ENCODE measurements at places on chromosomes 1 and 21.

DNA sequence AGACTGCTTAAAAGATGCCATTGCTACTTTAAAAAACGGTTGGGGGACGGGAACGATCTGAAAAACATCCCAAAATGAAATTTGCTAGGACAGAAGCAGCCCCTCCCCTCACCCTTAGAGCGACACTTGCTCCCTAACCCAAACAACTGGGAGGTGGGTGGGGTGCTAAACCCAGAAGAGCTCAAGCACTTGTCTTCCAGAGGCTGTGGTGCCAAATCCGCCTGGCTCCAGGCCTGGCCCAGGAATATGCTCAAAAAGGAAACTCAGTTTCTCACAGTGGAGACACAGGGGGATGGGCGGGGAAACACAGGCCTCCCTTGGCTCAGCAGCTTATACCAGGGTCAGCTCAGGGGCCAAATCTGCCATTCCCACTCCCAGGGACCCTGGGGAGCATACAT is 644 bp upstream of the PBXIP1 start:
- no peak for DNase-seq

DNA sequence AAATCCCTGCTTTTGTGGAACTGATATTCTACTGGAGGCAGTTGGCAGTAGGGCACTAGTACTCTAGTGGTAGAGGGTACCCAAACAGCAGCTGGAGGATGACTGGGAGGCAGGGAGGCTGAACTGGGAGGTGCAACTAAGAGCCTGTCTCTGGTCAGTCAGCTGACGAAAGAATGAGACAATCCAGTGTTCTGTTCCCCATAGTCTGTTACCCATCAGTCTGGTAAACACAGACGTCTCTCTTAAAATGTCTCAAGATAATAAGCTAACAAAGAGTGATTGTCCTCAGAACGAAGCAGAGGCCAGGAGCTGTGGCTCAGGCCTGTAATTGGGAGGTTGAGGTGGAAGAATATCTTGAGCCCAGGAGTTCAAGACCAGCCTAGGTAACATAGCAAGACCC is 30.4 kb downstream of the TFAP2E start:
- no peak for DNase-seq

GRCh38 chr1:14567056-14567455 is 31.4 kb upstream of the KAZN start:
- no peak for DNase-seq

DNA sequence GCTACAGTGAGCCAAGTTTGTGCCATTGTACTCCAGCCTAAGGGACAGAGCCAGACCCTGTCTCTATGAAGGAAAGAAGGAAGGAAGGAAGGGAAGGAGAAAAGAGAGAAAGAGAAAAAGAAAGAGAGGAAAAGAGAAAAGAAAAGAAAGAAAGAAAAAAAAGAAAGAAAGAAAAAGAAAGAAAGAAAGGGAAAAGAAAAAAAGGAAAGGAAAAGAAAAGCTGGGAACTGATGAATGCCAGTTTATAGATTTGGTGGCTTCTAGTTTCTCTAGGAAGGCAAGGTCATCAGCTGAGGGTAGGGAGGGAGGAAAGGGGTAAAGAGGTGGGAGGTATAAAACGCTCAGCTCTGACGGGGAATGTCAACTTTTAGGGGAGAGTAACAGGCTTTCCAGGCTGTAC is 62.3 kb upstream of the AKT3 start:
- no peak for DNase-seq

GRCh38 chr1:221809091-221810029 is 67.5 kb upstream of the DUSP10 start:
- no peak for DNase-seq

DNA sequence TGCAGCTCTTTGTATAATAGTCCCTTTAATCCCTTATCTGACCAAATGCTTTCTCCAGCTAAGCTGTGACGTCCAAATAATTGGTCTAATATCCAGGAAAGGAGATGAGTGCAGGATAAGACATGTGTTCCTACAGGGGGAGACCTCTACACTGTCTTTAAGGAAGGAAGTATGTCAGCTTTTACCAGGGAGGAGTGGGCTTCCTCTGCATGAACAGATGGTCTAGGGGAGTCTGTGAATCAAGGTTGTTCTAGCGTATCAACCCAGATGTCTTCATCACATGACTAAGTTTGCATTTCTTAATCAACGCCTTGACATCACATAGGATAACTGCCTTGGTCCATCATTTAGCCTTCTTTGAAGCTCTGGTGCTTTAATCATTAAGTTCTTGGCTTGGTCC is 528.2 kb downstream of the MRPL39 start:
- no peak for DNase-seq

GRCh38 chr1:179034720-179035119 is 9.0 kb downstream of the FAM20B start:
- no peak for DNase-seq

DNA sequence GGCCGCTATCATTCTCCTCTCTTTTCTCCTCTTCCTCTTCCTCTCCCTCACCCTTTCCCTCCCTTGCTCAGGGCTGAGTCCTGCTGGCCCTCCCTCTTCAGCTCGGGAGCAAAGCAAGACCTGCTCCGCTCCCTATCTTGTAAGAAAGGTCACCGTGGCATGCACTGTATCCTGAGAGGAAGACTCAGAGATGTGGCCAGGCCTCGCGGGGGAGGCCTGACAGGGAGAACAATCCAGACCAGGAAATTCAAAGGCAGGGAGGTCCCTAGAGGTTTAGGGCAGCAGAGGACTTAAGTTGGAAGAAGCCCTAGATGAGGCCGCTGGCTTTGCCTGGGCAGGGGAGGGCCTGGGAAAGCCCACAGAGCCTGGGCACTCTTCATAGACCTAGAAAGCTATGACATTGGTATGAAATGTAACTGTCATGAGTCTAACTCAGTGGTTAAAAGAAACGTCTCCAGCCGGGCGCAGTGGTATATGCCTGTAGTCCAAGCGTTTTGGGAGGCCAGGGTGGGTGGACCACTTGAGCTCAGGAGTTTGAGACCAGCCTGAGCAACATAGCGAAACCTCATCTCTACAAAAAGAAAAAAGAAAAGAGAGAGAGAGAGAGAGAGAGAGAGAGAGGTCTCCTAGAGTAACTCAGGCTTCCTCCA is 14.6 kb upstream of the PTAFR start:
- no peak for DNase-seq

GRCh38 chr1:87880098-87880760 is 551.5 kb downstream of the LMO4 start:
- no peak for DNase-seq

DNA sequence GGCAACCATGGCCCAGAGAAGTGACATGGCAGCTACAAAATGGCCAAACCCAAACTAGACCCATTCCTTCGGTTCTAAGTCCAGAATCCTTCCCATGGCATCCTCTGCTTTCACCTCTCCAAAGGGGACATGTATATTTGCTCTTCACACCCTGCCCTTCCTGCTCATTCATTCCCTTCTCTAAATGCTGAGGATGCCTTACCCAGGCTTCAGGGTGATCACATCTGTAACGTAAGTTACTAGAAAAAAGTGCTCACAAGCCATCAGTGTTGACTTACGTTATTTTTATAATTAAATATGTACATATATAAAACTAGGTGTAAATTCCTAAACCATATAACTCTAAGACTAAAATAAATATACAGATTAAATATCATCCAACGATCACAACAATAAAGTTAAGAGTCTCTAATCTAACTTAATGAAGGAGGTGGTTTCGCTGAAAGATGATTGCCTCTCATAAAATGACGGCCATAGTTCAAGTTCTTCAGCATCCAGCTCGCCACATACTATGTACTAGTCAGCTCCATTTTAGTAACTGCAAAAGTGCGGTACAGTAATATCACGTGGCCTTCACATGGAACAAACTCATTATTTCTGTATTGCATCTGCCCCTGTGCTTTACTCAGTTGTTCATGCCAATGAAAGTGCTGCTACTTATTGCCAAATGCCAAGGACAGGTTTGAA is 74.6 kb downstream of the TENT5C start:
- no peak for DNase-seq

DNA sequence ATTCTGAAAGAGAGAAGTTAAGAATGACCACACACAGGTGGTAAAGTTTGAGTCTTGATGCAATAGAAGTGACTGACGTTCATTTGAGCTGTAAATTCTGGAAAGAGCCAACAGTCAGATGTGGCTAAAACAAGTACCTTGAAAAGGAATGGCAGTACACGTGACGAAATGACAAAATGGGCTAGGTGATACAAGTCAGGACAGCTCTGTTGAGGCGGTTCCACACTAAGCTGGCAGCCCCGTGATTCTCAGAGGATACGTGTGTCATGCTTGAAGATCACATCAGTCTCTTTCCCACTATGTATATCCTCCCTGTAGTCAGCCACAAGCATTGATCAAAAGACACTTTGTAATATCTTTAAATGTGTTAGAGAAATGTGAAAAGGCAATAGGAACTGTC is 881.3 kb upstream of the ADGRL2 start:
- no peak for DNase-seq

- DNase-seq, result no peak
These were observed 1.1 kb downstream of the TTC3 start for GRCh38 chr21:37074197-37074510.

DNA sequence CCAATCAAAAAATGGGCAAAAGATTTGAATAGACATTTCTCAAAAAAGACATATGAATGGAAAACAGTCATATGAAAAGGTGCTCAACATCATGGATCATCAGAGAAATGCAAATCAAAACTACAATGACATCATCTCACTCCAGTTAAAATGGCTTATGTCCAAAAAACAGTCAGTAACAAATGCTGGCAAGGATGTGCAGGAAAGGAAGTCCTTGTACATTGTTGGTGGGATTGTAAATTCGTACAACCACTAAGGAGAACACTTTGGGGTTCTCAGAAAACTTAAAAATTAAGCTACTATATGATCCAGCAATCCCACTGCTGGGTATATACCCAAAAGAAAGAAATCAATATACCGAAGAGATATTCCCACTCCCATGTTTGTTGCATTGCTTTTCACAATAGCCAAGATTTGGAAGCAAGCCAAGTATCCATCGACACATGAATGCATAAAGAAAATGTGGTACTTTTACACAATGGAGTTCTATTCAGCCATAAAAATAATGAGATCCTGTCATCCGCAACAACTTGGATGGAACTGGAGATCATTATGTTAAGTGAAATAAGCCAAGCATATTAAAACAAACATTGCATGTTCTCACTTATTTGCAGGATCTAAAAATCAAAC is 17.9 kb downstream of the GBP5 start:
- no peak for DNase-seq

GRCh38 chr1:2595812-2596529 is 9.4 kb downstream of the PRXL2B start:
- no peak for DNase-seq

DNA sequence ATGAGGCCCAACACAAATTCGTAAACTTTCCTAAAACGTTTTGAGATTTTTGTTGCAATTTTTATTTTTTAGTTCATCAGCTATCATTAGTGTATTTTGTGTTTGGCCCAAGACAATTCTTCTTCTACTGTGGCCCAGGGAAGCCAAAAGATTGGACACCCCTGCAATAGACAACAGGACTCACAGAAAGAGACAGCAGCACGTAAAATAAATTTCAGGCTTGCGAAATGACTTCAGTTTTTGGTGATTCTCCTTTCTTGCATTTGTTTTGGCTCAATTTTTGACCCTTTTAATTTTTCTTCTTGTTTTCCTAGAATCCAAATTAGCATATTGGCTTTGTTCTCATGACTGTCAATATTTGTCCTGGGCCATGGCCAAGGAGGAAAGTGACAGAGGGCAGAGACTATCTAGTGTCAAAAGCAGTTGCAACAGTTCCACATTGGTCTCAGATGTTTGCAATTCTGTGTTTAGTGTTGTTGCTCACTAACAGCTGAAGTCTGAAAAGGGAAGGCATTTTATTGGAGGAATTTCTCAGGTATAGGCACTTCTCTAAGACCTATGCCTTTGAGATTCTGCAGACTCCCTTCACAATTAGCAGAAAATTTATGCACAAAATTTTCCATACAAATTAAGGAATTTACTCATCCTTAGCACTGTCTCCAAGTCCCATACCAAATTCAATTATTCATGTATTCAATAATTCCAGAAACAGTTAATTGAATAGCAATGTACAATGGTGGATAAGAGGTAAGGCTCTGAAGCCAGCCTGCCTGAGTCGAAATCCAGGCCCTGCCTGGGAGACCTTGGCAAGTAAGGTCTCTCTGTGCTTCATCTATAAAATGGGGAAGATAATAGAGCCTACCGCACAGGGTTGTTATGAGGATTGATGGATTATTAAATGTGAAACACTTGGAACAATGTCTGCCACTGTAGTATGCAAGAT is 160.9 kb upstream of the IVNS1ABP start:
- DNase-seq, result no peak

- no peak for DNase-seq
These were observed 23.0 kb downstream of the LRRC8B start for GRCh38 chr1:89547563-89548116.

DNA sequence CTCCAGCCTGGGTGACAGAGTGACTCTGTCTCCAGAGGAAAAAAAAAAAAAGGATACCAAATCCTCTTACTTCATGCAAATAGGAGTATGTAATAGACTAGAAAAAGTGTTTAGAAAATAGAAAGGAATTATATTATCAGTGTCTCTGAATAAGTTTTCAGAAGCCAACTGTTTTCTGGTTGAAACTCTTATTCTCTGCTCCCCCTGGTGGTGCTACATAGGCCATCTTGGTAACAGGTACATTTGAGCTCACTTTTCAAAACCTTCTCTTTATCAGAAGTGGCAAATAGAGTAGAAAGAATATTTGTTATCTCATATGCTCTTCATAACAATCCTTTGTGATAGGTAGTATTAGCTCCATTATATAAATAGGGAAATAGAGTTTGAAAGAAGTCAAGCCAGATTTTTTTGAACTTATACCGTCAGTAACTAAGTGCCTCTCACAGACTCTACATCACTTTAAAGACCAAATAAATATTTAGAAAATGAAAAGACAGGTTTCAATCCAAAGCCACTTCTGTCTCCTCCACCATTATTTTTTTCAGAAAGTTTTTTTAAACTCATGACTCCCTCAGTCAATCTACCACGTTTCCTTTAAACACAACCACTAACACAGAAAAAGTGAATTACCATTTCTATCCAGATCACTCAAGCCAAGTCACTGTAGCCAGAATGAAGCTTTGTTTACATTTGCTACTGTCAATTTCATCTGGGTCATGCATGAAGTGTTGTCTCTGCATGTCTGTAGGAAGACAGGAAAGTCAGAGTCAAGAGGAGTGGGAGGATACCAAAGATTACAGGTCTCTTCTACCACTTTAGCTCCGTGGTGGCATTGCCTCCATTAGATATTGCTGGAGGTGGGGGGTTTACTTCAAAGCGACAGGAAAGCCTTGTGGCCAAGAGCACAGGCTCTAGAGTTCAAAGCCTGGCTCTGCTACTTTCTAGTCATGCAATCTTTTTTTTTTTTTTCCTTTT is 45.6 kb downstream of the IL23R start:
- DNase-seq, result no peak

DNA sequence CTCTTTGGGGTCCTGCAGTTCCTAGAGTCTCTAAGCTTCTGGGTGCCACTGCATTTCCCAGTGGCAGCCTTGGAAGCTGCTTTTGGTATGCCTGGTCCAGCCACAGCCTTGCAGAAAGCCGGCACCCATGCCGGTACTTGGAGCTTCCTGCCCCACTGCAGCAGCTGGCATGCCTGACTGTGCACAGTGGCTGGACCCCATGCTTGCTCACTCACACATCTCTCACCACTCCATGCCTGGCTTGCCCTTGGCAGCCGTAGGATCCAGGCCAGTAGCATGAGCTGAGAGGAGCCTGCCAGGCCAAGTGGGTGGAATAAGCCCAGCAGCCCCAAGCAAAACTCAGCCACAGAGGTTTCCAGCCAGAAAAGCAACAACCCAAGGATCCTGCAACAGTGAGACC is 20.3 kb upstream of the FNBP1L start:
- DNase-seq, result no peak
